ENCODE measurements at places on chromosomes 5 and 9.

GRCh38 chr5:14243766-14244165, 100.6 kb downstream of the TRIO start:
- DNase-seq: no peak

GRCh38 chr5:153745778-153746395, 255.4 kb downstream of the GRIA1 start:
- no peak for DNase-seq

DNA sequence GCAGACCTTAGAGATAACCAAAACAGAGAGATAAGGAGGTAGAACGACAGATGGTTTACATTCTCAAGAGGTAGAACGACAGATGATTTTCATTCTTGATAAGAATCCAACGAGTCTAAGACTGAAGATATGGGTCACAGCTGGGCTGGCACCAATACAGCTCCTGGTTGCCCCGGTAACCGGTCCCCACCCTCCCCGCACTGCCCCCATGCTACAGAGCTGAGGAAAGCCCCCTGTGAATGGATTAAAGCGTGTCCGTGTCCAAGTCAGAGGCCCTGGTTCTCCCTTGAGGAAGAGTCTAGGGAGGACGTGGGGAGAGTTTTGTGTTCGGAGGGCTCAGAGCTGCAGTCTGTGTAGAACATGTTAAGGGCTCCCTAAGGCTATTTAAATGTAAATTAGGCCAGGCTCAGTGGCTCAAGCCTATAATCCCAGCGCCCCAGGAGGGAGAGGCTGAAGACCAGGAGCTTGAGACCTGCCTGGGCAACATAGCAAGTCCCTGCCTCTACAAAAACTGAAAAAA, 8.1 kb downstream of the IDNK start:
- DNase-seq: peak; percentile 8

DNA sequence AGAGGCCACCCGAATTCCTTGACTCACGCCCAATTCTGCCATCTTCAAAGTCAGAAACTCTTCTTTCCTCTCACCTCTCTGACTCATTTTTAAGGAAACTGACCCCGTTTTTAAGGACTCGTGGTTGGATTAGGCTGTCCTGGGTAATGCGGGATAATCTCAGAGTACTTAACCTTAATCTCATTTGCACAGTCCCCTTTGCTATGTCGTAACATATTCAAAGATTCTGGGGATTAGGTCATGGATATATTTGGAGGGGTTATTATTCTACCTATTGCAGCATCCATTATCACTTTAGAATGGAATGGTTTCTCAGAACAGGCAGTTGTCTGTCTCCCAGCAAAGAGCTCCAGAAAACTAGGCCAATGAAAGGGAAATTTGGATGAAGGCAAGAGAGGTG, 80.8 kb upstream of the IL12B start:
- DNase-seq: no peak

DNA sequence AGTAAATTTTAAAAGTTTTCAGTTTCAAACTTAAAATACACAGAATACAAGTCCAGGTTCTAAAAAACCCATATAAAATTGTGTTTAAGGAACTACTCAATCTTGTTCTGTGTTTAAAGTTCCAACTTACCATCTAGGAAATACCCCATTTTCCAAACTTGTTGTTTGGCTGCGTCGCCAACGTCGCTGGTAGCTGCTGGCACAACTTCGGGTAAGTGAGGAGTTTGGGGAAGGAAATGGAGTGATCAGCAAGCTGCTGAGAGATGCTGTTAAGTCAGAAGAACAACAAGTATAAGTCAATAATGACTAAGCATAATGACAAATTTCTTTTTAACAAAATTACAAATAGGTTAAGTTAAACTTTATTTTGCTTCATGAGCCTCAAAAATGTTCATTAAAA, 71.3 kb upstream of the RAPGEF6 start:
- DNase-seq: no peak

- no peak for DNase-seq
These were observed 158.0 kb downstream of the PAX5 start for GRCh38 chr9:36876056-36876455.

GRCh38 chr5:91266184-91266705, 116.9 kb downstream of the ARRDC3 start:
- DNase-seq: peak; percentile 68

- no peak for DNase-seq
These were observed 147.9 kb downstream of the HSD17B3 start for GRCh38 chr9:96154081-96154480.

DNA sequence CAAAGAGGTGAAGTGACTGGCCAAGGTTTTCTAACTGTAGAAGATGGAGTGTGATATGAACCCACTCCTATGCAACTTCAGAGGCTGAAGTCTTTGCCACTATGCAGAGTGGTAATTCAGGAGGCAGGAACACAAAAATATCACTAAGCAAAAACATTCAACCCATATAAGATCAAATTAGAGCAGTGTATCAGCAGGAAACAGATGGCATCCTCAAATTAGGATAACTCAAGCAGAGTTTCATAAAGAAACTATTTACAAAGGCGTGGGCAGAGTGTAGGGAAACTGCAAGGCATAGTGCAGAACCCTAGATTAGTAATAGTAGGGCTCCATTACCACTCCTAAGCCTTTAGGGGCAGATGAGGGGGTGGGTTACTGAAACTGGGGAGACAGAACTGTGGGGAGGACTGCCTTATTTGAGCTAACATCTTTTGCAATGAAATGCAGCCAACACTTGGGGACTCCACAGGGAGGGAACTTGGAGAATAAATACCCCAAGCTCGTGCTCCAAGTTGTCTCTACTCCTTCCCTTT, 72.2 kb downstream of the PTTG1 start:
- no peak for DNase-seq

DNA sequence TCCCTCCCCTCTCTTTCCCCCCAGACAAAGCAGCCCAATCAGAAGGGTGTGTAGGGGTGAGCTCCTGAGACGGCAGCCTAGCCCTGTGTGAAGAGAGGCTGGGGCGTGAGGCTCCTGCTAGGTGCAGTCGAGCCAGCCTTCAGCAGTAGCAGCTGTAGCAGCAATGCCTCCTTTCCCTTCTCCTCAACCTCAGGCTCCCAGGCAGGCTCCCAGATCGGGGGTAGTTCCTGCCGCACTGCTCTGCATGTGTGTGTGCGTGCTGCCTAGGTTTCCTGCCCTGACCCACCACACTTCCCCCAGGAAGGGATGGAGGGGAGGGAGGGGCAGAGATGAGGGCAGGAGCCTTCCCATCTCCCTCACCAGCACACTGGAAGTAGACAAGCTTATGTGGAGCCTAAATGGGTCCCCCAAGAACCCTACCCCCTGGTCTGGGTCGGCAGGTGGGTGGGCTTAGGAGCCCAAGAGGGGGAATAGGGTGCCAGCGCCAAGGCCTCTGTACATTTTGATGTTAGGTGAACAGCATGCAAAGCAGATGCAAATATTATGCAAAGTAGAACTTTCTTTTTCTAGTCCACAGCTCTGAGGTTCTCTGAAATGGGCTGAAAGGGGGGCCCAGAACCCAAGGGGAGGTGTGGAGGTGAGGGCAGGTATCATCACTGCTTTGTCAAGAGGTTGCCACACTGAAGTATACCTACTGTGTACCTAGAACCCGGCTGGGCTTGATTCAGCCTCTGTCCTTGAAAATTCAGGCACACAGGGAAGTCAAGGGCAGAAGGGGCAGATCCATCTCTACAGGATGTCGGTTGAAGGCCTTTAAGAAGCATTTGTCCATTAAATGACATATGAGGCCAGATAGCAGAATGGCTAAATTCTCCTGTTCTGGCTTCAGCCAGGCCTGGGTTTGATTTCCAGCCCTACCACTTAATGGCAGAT, 57.8 kb downstream of the CXXC5 start:
- no peak for DNase-seq

DNA sequence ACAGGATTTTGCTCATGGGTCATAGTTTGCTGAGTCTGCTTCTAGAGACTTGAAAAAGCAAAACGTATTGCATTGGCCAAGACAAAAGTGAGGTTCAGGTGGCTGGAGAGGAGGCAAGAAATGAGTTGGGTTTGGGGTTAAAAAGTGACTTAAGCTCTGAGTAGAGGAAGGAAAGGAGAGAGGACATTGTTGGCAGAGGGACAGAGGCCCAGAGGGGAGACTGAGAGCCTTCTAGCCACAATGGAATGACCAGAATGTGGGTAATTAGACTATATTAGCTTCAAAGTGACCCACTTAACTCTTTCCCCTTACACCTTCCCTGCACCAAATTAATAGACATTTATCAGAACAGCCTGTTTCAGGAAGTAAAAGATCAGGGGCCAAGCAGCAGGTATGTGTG, 188.4 kb downstream of the ZNF462 start:
- DNase-seq: no peak

GRCh38 chr9:126301985-126302603, 24.5 kb upstream of the MVB12B start:
- DNase-seq: peak; percentile 34

DNA sequence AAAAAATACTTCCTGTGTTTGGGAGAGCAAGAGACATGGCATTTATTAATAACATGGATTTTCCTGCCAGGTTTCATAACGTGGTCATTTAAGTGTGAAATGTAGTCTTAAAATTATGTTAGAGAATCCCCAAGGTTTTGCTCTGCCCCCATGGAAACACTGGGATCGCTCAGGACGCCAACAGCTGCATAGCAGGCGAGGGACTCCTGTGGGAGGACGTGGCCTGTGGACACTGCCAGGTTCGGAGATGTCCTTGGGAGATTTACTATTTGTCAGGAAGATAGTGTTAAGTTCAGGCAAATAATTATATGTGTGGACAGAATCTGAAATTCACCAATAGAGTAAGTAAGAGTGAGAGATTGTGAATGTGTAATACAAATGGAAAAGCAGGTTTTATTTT, 977 bp downstream of the BTNL9 start:
- no peak for DNase-seq

- DNase-seq: no peak
These were observed 285.2 kb upstream of the ITGA1 start for GRCh38 chr5:52502460-52502999.

GRCh38 chr5:132257131-132258101, at the start of gene PDLIM4:
TSS of gene PDLIM4 (plus strand) at chr5:132257696. CDS start at chr5:132257735, 39 bp downstream.
- DNase-seq: peak; percentile 25

GRCh38 chr5:91332267-91333045, 50.7 kb downstream of the ARRDC3 start:
- DNase-seq: peak; percentile 84

GRCh38 chr5:122702524-122702875, 72.4 kb upstream of the SNX2 start:
- DNase-seq: no peak

GRCh38 chr5:68046445-68046844, 169.1 kb upstream of the PIK3R1 start:
- peak; percentile 97 for DNase-seq

DNA sequence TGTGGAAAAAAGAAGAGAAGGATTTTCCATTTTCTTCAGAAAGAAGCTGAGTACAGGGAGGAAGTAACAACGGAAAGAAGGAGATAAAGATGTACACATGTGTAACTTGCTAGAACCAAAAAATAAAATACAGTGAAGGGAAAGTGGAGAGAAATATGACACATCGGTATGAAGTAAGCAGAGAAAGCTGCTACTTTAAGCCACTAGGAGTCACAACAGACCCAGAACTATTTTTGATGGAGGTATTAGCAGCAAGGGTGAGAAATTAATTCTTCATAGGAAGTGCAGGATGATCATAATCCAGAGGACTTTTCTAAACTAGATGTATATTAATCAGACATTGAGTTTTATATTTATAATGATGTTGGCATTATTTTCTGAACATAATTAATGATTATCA, 88.5 kb downstream of the FAM174A start:
- peak; percentile 15 for DNase-seq

- DNase-seq: no peak
These were observed 134.1 kb downstream of the LURAP1L start for GRCh38 chr9:12908895-12909294.

DNA sequence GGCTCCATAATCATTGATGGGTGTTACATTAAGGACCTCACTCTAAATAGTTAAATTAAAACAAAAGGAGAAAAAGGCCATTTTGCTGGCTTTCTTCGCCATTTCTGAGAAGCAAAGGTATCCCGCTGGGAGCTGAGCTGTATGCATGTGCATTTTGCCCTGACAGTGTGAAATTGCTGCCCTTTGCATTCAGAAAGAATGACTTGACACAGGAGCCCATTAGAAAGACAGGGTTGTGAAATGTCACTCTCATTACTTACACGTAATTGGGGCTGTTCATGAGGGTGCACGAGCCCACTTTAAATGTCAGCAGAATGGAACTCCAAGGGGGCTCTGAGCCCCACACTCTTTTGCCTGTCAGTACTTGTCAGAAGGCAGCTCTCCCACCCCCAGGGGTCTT, 85.0 kb downstream of the SEMA4D start:
- no peak for DNase-seq

DNA sequence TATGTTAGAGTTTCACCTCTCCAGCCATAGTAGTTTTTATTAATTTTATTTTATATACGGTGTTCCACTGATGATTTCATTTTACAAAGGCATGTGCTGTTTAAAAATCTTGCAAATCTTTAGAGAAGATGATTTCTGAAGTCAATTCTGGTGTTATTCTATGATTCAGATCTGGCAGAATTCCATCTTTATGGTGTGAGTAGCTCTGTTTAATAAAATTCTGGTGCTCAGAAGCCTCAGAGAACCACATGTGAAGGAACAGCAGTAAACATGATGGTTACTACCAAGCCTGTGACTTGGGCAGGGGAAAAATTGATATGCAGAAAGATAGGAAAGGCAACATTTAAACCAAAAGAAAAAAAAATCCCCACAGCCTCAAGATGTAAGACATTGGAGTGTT, 299.7 kb downstream of the NPR3 start:
- no peak for DNase-seq

GRCh38 chr9:88017096-88017495, 42.8 kb upstream of the CDK20 start:
- DNase-seq: peak; percentile 16

GRCh38 chr9:94996641-94997040, 270.1 kb downstream of the AOPEP start:
- no peak for DNase-seq

- DNase-seq: no peak
These were observed 140.6 kb downstream of the SEMA5A start for GRCh38 chr5:9405196-9405754.

- DNase-seq: no peak
These were observed 39.4 kb downstream of the GALNT12 start for GRCh38 chr9:98846879-98847278.

DNA sequence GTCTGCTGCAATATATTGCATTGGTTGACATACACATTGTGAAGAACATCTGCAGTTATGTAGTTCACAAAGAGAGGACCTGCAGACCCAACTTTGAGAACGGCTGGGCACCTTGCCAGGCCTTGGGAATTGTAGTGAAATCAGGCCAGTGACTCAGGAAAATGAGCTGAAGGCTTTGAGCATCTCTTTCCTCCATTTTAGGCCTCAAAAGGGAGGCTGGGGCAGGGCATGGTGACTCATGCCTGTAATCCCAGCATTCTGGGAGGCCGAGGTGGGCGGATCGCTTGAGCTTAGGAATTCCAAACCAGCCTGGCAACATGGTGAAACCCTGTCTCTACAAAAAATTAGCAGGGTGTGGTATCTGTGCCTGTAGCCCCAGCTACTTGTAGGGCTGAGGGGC, 1.4 kb upstream of the IPPK start:
- DNase-seq: peak; percentile 79

GRCh38 chr9:113360242-113360842, 11.0 kb downstream of the BSPRY start:
- no peak for DNase-seq

Data from astrocyte (in vitro differentiated cells and primary cell).